T-helper 17 cell (primary cell): ENCODE measurements at places on chromosomes 2 and 18. TPM values are rescaled to one million over a fixed set of nuclear protein-coding genes. Genes with fewer than 3 reads are reported as not detected.

The MYO5B gene
- 0.12 TPM for total RNA-seq

The TRPM8 gene
- total RNA-seq = not detected

DNA sequence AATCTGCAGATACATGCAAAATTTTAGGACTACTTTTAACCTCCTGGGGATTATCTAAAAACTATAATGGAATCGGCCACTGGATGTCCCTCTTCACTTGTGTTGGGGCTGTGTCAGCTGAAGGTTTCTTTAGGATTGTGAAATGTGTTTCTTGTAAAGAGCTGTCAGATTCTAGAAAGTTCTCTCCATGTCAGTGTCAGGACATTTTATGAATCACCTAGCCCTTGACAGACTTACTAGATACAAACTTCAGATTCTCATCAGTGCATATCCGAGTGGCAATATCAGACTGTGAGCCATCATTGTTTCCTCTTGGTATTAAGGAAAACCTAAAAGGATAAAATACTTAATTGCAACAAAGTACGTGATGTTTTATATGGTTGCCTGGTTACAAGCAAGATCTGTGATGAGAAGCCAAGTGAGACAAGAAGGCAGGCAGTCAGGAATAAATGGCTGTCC is 107.3 kb downstream of the CPS1 start:
- H3K4me3 ChIP-seq = no peak overlapping the region
- H3K27me3 ChIP-seq = no peaks in the 10 kb centered on the region
- no peak overlapping the region for H3K27ac ChIP-seq
- no peak for DNase-seq
- H3K4me1 ChIP-seq = no peaks in the 10 kb centered on the region

DNA sequence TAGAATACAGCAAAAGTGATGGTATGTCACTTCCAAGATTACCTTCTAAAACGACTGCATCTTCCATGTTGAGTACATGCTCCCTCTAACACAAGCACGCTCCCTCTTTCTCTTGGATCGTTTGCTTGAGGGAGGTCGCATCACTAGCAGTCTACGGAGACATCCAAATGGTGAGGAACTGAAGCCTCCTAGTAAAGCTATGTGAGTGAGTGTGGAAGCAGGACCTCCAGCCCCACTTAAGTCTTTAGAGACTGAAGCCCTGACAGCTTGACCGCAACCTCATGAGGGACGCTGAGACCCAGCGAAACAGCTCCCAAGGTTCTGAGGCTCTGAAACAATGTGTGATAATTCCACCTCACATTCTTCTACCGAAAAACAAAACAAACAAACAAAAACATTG is 486.7 kb upstream of the GCFC2 start:
- no peak overlapping the region for H3K27ac ChIP-seq
- H3K4me3 ChIP-seq = no peak overlapping the region
- H3K4me1 ChIP-seq = no peaks in the 10 kb centered on the region
- DNase-seq = no peak

GRCh38 chr2:181441670-181442069 is 15.5 kb upstream of the ITGA4 start:
- DNase-seq = no peak
- peaks cover 19% of the 10 kb centered on the region for H3K4me1 ChIP-seq
- H3K27me3 ChIP-seq = no peaks in the 10 kb centered on the region
- H3K36me3 ChIP-seq = peaks cover 3% of the 10 kb centered on the region
- H3K27ac ChIP-seq = no peak overlapping the region

GRCh38 chr2:9205963-9206948 is at the start of gene ASAP2:
ASAP2 (plus strand) TSS chr2:9206812; CDS start chr2:9207105, 293 bp downstream.
- no peaks in the 10 kb centered on the region for H3K36me3 ChIP-seq
- DNase-seq = no peak
- H3K4me1 ChIP-seq = peaks cover 4% of the 10 kb centered on the region
- peaks cover 41% of the 10 kb centered on the region for H3K27me3 ChIP-seq
- H3K4me3 ChIP-seq = peak within 1 kb of the TSS; percentile 64

DNA sequence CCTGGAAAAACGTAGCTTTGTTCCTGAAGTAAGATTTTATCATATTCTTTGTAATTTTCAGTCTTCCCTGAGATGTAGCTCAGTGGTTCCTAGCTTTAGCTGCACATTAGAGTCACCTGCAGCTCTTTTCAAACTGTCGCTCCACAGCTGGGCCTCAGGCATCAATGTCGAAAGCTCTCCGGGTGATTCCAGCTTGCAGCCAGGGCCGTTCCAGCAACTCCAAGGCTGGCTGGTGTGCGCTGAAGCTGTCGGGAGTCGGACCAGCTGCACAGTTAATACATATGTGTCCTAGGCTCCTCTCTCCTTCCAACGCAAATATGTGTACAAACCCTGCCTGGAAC is 609 bp upstream of the ZNF2 start:
- no peaks in the 10 kb centered on the region for H3K27me3 ChIP-seq
- no peak for DNase-seq
- H3K27ac ChIP-seq = peak overlapping the region; percentile 97
- H3K4me3 ChIP-seq = peak overlapping the region; percentile 97
- H3K36me3 ChIP-seq = peaks cover 2% of the 10 kb centered on the region

- H3K4me1 ChIP-seq = no peaks in the 10 kb centered on the region
- no peak overlapping the region for H3K4me3 ChIP-seq
- no peaks in the 10 kb centered on the region for H3K27me3 ChIP-seq
Measured at GRCh38 chr2:179556425-179556824, 291.8 kb upstream of the SESTD1 start.
